ENCODE measurements at places on chromosomes 5 and 9.

DNA sequence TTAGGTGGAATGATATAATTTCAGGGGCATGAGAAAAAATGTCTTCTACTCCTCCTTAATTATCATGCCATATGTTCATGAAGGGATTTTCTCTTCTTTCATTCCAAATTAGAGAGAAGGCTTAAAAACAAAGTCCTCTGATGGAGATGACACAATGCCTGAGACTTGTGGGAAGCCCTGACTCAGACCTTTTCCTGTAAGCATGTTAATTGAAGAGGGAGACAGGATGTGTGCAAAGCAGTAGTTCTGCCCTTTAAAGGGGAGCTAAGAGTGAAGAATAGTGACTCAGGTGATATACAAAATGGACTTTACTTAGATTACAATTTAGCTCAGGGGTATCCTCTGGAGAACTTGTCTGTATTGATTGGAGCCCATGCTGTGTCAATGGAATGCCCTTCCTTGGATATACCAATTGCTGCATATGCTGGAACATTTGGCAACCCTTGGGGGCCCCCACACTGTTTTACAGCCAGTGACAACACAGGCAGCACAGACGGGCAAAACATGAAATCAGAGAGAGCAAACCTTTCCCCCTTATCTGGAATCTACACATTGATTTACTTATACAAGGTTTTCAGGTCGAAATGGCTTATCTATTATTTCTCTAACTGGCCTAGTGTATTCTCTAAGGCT, 81.3 kb downstream of the IZUMO3 start:
- DNase-seq, result no peak

DNA sequence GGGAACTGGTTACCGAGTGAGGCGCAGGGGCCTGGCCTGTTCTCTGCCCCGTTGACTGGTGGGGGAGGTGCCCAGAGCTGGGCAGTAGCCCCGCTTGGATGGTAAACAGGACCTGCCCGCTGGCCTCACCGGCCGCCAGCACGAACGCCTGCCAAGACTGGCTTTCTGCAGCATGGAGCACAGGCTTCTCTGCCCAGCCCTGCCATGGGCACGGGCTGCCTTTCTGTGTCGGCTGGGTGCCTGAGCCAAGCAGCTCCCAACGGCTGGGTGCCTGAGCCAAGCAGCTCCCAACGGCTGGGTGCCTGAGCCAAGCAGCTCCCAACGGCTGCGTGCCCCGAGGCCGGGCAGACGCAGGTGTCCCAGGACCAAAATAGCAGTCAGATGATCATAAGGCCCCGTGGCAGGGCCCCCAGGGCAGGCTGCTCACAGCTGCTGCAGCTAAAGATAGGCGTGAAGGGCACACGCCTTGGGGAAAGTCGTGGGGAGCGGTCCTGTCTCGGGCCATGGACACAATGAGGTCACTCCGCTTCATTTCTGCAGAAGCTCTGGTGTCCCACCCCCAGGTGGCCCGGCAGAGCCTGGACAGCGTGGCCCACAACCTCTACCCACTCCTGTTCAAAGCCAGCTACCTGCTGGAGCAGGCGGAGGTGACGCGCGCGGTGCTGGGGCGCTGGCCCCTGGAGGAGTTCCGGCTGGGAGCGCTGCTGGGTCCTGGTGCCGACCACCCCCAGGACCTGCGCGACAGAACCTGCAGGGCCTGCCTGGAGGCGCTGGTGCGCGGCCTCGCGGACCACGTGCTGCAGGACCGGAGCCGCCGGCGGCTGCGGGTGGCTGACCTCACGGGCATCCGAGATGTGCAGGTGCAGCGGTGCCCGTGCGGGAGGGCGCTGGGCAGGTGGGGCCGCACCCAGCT, at the start of gene LRRC14B:
TSS of gene LRRC14B (plus strand) at position 460 of the 913 bp plus-strand sequence. CDS start at position 504, 44 bp downstream.
- no peak for DNase-seq

DNA sequence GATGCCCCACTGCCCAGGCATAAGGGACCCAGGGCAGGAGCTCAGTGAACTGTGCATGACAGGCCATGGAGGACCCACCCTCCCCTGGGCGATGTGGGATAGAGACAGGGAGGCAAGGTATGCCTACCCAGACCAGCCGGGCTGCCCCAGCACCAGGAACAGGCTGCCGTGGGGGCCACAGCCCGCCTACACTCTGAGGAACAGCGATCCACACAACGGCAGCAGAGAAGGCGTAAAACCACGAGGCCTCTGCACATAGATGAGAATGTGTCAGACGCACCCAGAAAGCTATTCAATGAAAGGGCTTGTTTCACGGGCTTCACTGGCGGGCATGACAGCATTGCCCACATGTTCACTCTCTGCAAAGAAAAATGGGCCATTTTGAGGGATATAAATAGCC, 49.5 kb downstream of the SEMA4D start:
- peak; percentile 58 for DNase-seq

DNA sequence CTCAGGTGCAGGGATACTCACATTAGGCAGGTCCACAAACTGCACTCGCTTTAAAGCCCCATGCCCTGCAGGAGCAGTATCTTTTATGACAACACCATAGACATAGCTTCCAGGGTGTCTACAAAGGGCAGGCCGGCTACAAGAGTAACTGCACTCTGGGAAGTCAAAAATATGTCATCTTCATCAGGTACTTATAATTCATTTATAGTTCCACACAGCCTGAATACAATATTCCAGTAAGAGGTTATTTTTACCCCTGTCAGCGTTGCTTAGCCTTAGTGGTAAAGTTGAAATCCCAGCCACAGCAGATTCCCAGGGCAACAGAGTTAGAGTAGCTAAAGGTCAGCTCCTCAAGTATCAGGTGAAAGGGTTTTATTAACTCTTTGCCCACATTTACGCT, 82.3 kb upstream of the ITGA2 start:
- no peak for DNase-seq

DNA sequence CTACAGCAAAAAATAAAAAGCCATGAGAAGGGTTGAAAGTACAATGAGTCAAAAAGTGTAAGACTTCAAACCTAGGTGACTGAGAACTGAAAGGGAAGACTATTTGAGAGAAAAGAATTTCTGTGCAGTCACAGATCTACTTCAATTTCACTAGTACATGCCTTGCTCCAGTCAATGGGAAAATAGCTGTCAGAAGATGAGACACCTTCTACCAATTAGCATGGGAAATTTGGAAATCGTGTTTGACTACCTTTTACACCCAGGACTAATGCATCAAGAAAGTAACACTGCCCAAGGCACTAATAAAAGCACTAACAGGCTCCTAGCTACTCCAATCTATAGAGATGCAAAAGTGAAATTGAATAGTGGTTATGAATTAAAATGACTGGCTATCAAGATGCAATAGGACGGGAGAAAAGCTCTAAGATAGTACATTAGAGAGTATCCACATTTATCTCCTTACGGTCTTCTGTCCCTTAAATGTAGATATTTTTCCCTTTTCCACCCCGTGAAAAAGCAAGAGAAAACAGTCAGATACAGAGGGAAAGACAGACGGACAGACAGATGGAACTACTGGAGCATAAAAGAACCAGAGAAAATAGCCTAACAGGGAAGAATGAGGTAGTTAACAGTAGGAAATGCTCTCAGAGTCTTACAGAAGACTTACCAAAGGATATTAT, 15.2 kb downstream of the ERP44 start:
- DNase-seq, result no peak
